Panc1 (cell line): ENCODE measurements at places on chromosomes 6 and 20.

DNA sequence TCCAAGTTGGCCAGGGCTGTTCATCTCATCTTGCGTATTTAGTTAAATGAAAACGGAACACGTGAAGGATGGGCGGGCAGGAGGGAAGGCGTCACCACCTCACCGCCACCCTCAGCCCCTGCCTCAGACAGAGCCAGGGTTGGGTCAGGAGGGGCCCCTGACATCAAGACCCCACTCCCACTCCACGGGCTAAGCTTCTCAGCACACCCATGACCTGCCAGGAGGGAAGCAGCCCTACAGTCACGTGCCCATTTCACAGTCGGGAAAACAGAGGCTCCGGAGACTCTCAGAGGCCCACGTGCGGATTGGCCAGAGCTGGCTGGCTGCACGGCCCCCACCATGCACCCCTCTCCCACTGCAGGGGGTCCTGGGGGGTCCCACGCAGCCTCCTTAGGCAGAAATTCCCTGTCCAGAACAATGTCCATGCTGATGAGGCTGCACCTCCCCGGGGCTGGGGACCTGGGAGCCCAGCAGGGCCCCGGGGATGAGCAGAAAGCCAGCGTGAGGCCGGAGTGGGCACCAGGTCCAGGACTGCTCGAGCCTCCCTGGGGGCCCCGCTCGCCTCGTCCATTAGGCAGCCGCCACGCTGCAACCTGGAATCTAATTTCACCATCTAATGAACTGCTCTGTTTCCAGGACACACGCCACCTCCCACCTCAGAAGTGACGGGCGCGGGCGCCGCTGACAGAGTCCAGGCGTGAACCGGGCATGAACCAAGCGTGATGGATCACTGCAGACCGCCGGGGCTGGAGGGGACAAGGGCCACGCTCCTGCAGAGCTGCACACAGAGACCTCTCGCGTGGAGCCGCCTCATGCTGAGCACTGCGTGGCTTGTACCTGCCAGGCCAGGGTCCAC, 15.8 kb downstream of the KCNQ2 start:
- DNase-seq: no peak

DNA sequence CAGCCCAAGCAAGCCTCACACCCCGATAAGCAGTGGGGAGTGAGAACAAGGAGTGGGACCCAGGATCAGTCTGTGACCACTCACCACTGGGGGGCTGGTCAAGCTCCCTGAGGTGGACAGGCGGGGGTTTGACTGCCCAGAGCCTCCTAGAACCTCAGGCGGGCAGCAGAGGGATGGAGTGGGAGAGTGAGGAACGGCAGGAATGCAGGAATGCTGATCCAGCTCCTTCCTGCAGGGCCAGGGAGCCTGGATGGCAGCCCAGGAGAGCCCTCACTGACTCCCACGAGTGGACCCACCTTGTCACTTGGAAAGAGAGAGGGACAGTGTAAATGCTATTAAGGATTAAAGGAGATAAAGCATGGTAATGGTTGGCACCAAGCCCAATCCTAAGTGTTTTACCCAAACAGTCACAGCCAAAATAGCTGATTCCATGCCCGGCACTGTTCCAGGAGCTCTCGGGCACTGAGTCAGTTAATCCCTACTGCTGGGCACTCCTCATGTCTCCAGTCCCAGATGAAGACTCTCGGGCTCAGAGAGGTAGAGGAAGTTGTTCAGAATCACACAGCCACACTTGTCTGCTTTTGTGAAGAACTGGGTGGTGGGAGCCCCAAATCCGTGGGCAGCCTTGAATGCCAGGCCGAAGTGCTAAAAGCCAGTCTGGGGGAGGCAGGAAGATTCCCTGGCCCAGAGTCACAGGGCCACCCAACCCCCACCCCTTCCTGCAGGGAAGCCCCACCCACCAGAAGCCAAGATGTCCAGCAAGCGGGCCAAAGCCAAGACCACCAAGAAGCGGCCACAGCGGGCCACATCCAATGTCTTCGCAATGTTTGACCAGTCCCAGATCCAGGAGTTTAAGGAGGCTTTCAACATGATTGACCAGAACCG, 3.1 kb downstream of the MYL9 start:
- DNase-seq: no peak

DNA sequence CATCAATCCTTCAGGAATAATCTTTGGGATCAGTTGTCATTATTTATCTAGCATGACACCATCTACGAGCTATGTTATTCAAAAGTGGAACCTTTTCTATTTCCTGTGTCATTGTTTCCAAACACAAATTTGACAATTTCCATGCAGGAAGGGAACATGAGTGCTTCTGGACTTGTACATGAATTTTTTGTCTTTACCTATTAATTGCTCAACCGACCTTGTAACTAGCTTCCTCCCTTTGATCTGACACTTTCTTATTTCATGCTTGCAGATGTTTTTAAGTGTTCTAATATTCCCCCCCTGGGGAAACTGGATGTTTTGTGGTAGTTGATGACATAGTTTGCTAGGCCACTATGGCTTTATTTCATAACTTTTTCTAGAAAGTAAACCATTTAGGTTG, 139.4 kb downstream of the BMP2 start:
- no peak for DNase-seq

DNA sequence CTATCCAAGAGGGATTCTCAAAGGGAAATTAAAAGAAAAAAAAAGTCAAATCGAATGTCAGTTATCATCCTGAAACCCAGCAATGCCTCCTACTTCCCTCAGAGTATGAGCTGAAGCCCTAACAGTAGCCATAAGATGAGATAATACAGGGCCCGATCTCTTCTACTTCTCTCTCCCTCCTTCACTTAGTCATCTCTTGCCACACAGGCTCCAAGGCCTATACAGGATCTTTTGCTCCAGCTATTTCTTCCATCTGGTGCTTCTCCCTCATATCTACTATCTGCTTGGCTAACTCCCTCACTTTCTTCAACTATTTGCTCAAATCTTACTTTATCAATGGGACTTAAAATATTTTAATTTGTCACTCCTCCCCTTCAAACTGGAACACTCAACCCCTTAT, 215.3 kb downstream of the RNGTT start:
- no peak for DNase-seq

DNA sequence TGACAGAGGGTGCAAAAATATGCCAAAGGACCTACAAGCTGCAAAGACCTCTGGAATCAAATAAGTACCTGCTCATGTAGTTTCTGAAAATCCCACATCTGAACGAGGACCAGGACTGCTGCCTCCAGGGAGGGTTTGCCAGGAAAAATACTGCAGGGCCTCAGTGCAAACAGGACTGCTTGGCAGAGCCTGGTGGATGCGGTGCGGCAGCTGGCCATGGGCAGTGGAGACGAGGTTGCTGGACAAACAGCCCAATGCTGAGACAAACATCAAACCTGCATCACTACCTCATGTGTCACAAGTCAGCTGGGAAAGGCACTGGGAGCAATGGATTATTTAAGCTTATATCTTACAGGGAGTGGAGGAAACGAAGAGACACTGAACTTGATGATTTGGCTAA, 238.8 kb downstream of the PAX1 start:
- DNase-seq: no peak

DNA sequence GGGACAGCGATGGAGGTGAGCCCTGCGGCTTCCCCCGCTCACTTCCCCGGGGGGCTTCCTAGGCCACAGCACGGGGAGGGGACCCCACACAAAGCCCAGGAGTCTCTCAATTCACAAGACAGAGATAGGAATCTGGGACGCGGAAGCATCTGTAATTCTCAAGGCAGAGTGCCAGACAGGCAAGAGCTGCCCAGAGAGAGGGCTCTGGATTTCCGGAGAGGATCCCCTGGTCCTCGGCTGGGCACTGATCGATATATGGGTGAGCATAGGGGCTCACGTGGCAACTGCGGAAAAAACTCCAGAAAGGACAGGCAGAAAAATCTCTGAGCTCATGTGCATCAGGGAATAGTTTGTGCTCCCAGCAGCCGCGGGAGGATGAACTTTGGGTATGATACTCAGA, 296.2 kb downstream of the NRN1 start:
- no peak for DNase-seq

DNA sequence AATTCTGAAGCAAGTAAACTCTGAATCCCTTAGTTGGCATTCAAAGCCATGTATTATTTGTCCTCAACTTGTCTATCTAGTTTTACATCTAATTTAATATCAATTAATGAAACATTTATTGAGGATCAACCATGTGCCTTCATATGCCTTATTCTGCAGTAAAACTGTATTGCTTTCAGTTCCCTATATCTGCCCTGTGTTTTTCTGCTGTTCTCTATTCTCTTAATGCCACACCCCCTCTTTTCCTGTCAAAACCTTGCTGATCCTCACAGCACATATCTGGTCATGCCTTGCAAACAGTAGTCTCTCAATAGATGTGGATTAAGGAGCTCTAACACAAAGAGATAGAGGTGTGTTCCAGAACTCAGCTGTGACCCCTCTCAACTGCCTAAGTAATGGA, 2.0 kb downstream of the FIG4 start:
- no peak for DNase-seq

GRCh38 chr6:122648726-122649125, 38.5 kb downstream of the PKIB start:
- no peak for DNase-seq

DNA sequence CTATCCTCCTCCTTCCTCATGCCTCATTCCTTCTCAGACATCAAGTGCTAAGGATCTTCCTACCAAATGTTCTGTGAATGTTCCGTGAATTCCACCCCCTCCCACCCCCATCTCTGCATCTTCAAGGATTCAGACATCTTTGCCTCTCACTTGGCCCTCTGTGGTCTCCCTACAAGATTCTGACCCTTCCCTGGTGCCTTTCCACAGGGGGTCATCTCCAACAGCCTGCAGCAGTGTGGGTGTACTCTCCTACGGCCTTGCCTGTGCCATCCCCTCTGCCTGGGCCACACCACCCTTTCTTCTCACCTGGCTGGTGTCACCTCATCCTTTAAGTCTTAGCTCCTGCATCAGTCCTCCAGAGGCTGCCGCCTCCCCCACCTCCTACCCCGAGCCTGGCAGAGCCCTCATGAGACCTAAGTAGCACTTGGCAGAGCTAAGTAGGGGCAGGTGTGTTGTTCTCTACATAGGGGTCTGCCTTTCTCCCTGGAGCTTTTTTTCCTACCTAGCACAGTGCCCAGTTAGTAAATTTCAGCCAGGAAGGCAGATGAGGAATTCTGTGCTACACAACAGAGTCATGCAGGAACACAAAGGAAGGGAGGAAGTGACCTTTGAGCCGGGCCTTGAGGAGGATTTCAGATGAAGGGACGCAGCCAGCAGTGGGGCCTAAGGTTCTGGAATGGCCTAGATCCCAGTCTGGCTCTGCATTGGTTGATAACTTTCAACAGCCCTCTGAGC, 43.1 kb downstream of the TM9SF4 start:
- no peak for DNase-seq

DNA sequence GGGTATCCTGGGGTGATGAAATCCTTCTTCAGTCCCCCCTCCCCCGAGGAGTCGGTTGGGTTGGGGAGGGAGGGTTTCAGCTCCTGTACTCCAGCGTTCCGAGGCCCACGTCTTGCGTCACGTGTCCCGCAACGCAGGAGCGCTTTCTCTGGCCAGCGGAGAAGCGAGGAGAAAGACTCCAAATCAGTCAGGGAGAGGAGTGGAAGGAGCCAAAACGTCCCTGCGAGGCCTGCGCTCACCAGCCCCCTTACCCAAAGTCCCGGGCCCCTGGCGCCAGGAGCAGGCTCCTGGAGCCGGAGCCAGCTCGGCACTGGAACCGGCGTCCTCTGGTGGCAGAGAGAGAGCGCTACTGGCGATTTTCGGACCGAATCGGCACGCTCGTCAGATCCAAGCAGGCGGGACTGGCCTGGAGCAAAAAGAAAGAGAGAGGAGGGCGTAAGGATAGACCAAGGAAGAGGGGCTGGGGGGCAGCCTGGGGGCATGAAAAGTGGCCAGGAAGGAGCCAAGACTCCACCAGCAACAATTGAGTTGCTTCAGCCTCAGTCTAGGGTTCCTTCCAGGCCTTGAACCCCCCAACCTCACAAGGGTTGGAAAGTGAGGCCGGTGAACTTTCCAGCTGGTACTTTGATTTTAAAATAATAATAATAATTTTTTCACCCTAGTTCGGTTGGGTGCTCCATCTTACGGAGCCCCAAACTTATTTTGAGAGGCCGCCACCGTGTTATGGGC, at the start of gene GNAS:
TSS of gene GNAS (plus strand) at position 174 of the 729 bp plus-strand sequence.
- DNase-seq: no peak

DNA sequence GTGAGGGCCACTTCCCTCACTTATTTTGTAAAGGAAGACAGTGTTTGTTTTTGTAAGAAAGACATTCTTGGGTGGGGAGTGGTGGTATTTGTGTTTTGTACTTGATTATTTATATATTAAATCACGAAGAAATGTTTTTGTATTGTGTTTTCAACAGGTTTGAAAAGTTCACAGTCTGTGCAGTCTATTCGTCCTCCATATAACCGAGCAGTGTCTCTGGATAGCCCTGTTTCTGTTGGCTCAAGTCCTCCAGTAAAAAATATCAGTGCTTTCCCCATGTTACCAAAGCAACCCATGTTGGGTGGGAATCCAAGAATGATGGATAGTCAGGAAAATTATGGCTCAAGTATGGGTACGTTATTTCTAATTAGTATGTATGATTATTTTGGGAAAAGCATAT, 137.2 kb downstream of the NCOA3 start:
- no peak for DNase-seq

DNA sequence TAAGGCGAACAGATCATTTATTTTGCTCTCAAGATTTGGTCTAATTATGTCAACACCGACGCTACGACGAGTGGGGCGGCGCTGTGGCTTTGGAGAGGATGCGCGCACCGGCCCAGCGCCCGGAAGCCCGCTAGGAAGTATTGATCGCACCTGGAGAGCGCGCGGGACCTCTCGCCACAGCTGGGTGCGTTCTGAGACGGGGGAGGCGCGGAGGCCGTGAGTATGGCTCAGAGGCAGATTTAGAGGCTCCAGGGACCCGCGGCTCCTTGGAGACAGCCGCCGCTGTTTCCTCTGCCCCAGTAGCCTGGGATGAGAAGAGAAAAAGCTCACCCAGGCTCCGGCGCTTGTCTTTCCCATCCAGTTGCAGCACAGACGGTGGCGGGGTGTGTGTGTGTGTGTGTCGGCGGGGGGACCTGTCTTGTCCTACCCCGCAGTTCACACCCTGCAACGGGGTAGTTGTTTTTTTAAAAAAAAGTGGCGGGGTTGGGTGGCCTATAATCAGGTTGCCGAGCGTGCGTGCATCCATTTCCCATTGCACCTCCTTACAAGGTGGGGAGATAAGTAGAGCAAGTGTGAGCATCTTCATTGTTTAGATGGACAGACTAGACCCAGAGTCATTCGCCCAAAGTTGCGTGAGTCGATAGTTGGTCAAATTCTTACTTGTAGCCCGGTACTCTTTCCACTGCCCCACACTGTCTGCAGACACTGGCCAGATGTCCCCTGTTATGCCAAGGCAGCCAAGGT, 11.2 kb downstream of the TFAP2D start:
- no peak for DNase-seq

- no peak for DNase-seq
Observed at GRCh38 chr20:51439160-51439689, 103.3 kb downstream of the NFATC2 start.

GRCh38 chr20:53176134-53176533, 204.0 kb downstream of the TSHZ2 start:
- DNase-seq: no peak

- DNase-seq: no peak
Observed at GRCh38 chr6:157668009-157668401, 155.0 kb upstream of the SNX9 start.

DNA sequence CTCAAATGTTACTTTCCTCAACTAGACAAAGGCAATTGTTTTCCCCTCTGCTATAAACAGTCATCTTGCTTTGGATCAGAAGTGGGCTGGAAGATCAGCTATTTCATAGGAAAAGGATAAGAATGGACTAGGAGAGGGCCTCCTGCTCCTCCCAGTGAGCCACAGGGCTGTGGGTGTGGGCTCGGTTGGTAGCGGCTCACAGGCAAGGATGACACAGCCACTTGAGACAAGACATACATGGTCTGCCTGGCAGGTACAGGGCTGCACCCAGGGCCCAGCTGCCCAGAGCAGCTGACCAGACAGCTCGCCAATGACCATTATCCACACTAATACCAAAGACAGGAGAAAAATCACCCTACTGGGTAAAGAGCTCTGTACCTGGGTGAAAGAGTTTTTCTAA, 9.0 kb upstream of the SLA2 start:
- DNase-seq: no peak
